T-helper 17 cell (primary cell): ENCODE measurements at places on chromosomes 7 and 10. TPM values are rescaled to one million over a fixed set of nuclear protein-coding genes. Genes with fewer than 3 reads are reported as not detected.
A peak's percentile ranks its signal among the peaks of the same experiment; 100 is the strongest.

- peaks cover 2% of the 10 kb centered on the region for H3K36me3 ChIP-seq
- no peak for DNase-seq
- peaks cover 27% of the 10 kb centered on the region for H3K4me1 ChIP-seq
- H3K27ac ChIP-seq, result no peak overlapping the region
- peaks cover 30% of the 10 kb centered on the region for H3K27me3 ChIP-seq
- H3K4me3 ChIP-seq, result peak overlapping the region; percentile 47
Measured at GRCh38 chr7:115475761-115476385, 554.0 kb downstream of the MDFIC start.

GRCh38 chr7:106394526-106394925 lies 109.7 kb upstream of the NAMPT start:
- H3K27ac ChIP-seq, result no peak overlapping the region
- peaks cover 3% of the 10 kb centered on the region for H3K36me3 ChIP-seq
- peaks cover 42% of the 10 kb centered on the region for H3K27me3 ChIP-seq

- peak overlapping the region; percentile 90 for H3K27ac ChIP-seq
- no peaks in the 10 kb centered on the region for H3K36me3 ChIP-seq
- no peaks in the 10 kb centered on the region for H3K27me3 ChIP-seq
- H3K4me3 ChIP-seq, result peak overlapping the region; percentile 97
- H3K4me1 ChIP-seq, result peaks cover 19% of the 10 kb centered on the region
Measured at GRCh38 chr7:150367677-150368095, 936 bp upstream of the REPIN1 start.

DNA sequence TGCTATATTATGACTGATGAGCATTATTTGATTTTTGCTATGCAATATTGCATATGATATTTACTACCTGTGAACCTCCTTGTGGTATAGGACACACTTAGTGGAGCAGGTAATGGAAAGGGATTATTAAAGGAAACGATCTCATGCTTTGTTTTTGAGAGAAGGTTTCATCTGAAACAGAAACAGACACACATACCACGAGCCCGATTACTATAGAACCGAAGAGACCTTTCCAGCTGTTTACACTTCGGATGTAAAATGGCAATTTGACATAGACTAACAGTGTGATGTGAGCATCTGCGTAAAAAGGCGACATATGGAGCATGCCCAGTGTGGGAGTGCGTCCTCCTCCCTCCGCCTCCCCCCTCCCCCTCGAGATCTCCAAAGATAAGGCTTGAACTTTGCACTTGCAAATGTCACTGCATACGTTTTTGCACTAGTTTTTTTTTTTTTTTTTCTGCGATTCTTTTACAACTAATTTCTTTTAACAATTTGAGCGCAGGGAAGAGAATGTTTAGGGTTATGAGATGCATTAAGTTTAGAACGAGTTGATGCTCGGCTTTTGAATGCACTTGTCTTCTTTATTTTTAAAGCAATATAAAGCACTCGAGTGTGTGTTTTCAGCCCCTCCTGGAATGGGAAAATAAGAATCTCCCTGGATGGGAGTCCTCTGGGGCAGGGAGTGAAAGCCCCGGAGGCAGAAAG lies 251.0 kb downstream of the NSUN6 start:
- peak overlapping the region; percentile 66 for H3K4me3 ChIP-seq
- no peak overlapping the region for H3K27ac ChIP-seq
- H3K36me3 ChIP-seq, result no peaks in the 10 kb centered on the region
- DNase-seq, result no peak
- H3K4me1 ChIP-seq, result peaks cover 11% of the 10 kb centered on the region
- peaks cover 40% of the 10 kb centered on the region for H3K27me3 ChIP-seq

DNA sequence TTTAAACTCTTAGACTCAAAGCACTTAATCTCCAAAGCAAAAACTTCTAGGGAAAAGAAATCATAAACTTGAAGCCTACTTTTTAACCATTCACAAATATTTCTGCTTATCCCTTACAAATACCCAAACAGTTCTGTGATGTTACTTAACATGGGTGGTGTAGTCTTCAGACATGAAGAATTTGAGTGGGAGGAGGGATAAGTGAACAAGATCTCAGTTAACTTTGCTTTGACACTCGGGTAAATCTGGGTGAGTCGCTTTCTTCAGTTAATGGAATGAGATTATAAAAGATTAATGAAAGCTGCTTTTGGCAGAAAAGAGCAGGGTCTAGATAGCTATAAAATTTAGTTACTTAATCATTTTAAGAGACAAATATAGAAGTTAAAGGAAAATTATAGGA lies 47.5 kb downstream of the RNF133 start:
- no peak overlapping the region for H3K27ac ChIP-seq
- no peaks in the 10 kb centered on the region for H3K27me3 ChIP-seq
- no peaks in the 10 kb centered on the region for H3K4me1 ChIP-seq
- no peaks in the 10 kb centered on the region for H3K36me3 ChIP-seq
- no peak for DNase-seq
- H3K4me3 ChIP-seq, result no peak overlapping the region

DNA sequence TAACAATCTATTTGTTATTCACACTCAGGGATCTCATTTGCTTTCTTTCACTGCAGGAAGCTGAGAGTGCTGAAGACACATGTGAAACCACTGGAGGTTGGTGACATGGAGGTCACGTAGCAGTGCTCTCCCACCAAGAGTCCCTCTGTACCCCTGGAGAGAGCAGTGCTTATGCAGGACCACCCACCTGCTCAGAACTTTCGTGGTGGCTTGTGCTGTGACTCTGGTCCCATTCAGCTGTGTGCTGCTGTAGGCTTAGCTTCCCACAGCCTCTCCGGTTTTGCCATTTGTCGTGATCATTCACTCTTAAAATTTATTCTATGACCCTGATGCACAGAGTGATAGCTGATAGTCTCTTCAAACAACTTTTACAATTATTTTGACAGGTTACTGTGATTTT lies 96.0 kb upstream of the RSU1 start:
- peak overlapping the region; percentile 34 for H3K27ac ChIP-seq
- H3K4me1 ChIP-seq, result peaks cover 8% of the 10 kb centered on the region
- H3K4me3 ChIP-seq, result no peak overlapping the region

GRCh38 chr10:69303632-69304051 lies 25.3 kb downstream of the HK1 start:
- H3K36me3 ChIP-seq, result no peaks in the 10 kb centered on the region
- no peak overlapping the region for H3K4me3 ChIP-seq
- no peaks in the 10 kb centered on the region for H3K4me1 ChIP-seq
- H3K27ac ChIP-seq, result no peak overlapping the region

- no peaks in the 10 kb centered on the region for H3K27me3 ChIP-seq
- H3K4me3 ChIP-seq, result no peak overlapping the region
- no peaks in the 10 kb centered on the region for H3K36me3 ChIP-seq
- no peak for DNase-seq
- H3K27ac ChIP-seq, result no peak overlapping the region
Measured at GRCh38 chr10:57696641-57697040, 571.1 kb downstream of the IPMK start.

DNA sequence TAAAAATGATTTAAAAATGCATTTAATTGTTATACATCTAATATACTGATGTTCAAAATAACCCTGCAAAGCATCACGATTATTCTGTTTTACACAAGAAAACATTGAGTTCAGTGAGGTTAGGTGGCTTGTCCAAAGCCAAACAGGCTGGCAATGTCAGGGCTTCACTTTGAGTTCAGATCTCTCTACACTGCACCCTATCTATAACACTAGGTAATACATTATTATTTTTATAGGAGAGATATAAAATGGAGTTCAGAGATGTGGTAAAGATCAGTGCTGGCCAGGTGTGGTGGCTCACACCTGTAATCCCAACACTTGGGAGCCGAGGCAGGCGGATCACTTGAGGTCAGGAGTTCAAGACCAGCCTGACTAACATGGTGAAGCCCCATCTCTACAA lies 165.9 kb upstream of the MYO3A start:
- no peak overlapping the region for H3K27ac ChIP-seq
- no peak for DNase-seq
- no peak overlapping the region for H3K4me3 ChIP-seq
- H3K4me1 ChIP-seq, result no peaks in the 10 kb centered on the region
- peaks cover 19% of the 10 kb centered on the region for H3K27me3 ChIP-seq

- no peak overlapping the region for H3K4me3 ChIP-seq
- H3K27me3 ChIP-seq, result no peaks in the 10 kb centered on the region
- H3K4me1 ChIP-seq, result peaks cover 18% of the 10 kb centered on the region
- no peak overlapping the region for H3K27ac ChIP-seq
- no peak for DNase-seq
Measured at GRCh38 chr7:23000597-23001360, 13.2 kb downstream of the HYCC1 start.

- no peak for DNase-seq
- no peak overlapping the region for H3K27ac ChIP-seq
- no peaks in the 10 kb centered on the region for H3K27me3 ChIP-seq
- no peaks in the 10 kb centered on the region for H3K36me3 ChIP-seq
Measured at GRCh38 chr7:148939128-148939755, 55.2 kb upstream of the EZH2 start.

GRCh38 chr7:151349507-151349853 lies 7.9 kb downstream of the NUB1 start:
- peak overlapping the region; percentile 89 for H3K4me3 ChIP-seq
- peak overlapping the region; percentile 99 for H3K27ac ChIP-seq
- H3K27me3 ChIP-seq, result no peaks in the 10 kb centered on the region
- no peak for DNase-seq

DNA sequence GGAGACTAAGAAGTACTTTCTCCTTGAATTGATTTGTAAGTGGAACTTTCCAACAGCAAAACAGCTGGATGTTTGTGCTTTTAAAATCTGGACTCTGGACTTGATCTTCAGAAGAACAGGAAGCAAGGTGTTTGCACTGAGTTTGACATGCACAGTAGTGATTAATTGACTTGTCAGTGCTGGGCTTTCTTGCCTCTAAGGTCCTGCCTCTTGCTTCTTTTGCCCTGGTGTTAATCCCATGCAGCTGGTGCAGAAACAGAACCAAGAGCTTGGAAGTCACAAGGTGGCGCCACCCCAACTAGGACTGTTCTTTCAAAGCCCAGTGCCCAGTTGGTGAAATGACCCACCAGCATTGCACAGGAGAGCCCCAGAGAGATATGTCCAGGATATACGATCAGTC lies 66.8 kb upstream of the SEPHS1 start:
- no peak overlapping the region for H3K4me3 ChIP-seq
- no peak for DNase-seq
- H3K4me1 ChIP-seq, result no peaks in the 10 kb centered on the region
- no peak overlapping the region for H3K27ac ChIP-seq
- H3K36me3 ChIP-seq, result no peaks in the 10 kb centered on the region

DNA sequence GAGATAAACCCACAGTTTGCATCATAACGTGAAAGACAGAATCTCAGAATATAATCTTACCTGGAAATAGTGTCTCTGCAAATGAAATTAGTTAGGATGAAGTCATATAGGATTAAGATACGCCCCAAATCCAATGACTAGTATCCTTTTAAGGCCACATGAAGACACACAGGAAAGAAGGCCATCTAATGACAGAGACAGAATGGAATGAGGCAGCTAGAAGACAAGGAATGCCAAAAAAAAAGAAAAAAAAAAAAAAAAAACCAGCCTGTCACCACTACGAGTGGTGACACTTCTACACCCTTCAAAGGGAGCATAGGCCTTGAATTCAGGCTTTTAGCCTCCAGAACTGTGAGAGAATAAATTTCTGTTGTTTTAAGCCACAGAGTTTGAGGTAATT lies 82.9 kb downstream of the HYCC1 start:
- H3K4me1 ChIP-seq, result no peaks in the 10 kb centered on the region
- no peak overlapping the region for H3K4me3 ChIP-seq
- H3K27ac ChIP-seq, result no peak overlapping the region
- no peaks in the 10 kb centered on the region for H3K27me3 ChIP-seq

DNA sequence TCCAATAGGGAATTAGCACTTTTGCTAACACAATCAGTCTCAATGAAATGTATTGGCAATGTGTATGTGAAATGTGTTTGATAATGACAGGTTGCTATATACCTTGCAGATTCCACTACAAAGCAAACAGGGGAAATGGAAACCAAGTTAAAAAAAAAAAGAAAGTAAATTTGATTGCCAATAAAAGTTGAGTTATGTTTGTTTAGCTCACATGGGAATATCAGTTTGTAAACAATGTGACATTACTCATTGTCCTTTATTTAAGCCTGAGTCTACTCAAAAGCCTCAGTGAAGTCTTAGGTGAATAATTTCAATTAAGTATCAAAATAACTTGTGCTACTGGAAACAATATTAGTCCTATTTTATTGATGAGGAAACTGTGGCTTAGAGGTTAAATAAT lies 285.2 kb downstream of the CACNA2D1 start:
- no peak for DNase-seq
- H3K27ac ChIP-seq, result no peak overlapping the region
- H3K4me1 ChIP-seq, result no peaks in the 10 kb centered on the region
- no peaks in the 10 kb centered on the region for H3K27me3 ChIP-seq
- H3K4me3 ChIP-seq, result no peak overlapping the region

DNA sequence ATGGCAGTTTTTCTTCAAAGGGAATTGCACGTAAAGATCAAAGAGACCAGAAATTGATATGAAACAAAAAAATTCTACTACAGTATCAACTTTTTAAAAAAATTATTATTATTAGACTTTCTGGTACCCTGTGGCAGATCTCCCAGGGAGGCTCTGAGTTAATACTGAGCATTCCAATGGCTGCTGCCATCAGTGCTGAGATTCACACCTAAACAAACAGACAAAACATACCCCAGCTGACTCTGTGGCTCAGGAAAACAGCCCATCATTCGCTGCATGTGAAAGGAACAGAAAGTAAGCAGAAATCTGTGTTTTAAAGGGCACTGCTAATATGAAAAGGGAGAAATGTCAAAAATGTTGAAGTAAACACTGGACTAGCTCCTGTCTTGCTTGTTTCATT lies 118.4 kb downstream of the GRM3 start:
- H3K36me3 ChIP-seq, result no peaks in the 10 kb centered on the region
- H3K4me1 ChIP-seq, result no peaks in the 10 kb centered on the region
- peaks cover 6% of the 10 kb centered on the region for H3K27me3 ChIP-seq
- H3K27ac ChIP-seq, result no peak overlapping the region
- H3K4me3 ChIP-seq, result no peak overlapping the region

- peaks cover 7% of the 10 kb centered on the region for H3K4me1 ChIP-seq
- H3K27ac ChIP-seq, result no peak overlapping the region
Measured at GRCh38 chr7:99011706-99012404, 132.1 kb downstream of the SMURF1 start.

GRCh38 chr10:5737352-5737751 lies 52.7 kb downstream of the TASOR2 start:
- DNase-seq, result no peak
- no peak overlapping the region for H3K27ac ChIP-seq
- peaks cover 26% of the 10 kb centered on the region for H3K4me1 ChIP-seq
- peaks cover 8% of the 10 kb centered on the region for H3K36me3 ChIP-seq
- H3K27me3 ChIP-seq, result no peaks in the 10 kb centered on the region
- H3K4me3 ChIP-seq, result no peak overlapping the region

Gene GFRA1
- total RNA-seq, result not detected

Gene NAT16
- total RNA-seq, result not detected

Gene INA
- total RNA-seq, result not detected

Gene CFAP43
- total RNA-seq, result not detected

Gene OR2A5
- not detected for total RNA-seq

Gene ABCC2
- total RNA-seq, result 3.2 TPM

Gene UPK3BL2
- total RNA-seq, result 52.5 TPM

Gene NKX1-2
- not detected for total RNA-seq

Gene OR9A2
- total RNA-seq, result not detected

Gene NME8
- not detected for total RNA-seq
